ENCODE measurements at places on chromosomes 1 and 21.

DNA sequence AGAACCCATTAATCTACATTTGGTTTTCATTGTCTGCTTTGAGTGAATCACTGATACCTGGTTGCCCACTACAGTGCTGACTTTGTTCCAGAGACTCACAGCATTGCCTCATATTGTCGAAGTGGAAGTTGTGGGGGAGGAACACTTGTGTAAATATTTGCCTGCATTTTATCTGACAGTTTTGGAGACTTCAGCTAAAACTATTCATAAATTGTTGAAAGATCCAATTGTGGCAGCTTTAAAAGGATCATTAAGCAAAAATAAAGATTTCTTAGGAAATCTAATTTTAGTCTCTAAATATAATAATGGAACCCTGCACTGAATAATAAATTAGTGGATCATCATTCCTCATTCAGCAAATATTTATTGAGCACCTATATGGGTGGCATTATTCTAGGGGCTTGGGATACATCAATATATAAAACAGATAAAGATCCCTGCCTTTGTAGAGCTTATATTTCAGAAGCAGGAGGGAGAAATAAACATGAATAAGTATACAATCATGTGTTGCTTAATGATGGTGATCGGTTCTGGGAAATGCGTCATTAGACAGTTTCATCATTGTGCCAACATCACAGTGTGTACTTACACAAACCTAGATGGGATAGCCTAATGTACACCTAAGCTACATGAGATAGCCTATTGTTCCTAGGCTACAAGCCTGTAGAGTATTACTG, 73.5 kb downstream of the OSBPL9 start:
- no peak for DNase-seq

DNA sequence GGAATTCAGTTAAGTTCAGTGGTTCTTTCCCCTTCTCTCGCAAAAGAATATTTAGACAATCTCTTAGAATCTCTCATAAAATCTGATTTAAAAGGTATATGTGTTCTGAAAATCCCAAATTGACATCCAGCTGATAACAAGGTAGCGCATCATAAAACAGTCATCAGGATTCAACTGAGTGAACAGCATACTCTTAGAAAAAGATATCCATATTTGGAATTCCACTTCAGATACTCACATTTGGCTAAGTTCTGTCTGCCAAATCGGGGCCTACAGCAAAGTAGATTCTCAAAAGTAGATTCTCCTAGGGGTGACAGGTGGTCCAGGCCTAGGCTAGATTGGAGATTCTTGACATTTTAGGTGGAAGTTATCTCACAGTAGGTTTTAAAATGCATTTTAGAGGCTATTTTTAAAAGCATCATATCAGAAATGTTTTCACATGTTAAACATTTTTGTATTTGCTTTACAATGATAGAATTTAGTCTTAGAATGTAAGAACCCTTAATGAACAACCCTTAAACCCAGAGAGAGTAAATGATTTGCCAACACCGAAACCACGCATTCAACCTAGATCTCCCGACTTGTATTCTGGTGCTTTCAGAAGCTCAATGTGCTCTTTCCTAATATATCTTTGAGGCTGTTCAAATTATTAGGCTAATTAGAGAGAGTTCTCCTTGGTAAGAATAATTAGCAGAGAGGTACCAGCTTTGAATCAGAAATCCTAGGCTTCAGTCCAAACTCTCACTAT, 318.9 kb downstream of the LMO4 start:
- no peak for DNase-seq

DNA sequence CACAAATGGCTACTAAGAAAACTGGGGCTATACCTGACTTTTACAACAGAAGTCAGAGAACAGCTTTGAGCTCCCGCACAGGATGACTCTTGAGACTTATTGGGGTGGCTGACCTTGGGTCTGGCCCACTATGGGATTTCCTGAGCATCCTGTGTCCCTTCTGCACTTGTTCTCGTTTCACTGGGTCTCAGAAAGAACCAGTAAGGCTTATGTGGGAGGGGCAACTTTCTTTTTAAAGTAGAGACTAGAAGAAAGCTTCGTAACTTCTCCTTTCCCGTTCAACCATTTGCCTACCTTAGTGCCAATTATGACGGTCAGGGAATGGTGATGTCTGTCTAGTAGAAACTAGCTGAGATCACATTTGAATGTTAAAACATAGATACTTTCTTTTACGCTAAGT, 59.5 kb upstream of the C1orf105 start:
- DNase-seq = no peak

GRCh38 chr21:15425049-15425448, 304.7 kb upstream of the USP25 start:
- DNase-seq = no peak

DNA sequence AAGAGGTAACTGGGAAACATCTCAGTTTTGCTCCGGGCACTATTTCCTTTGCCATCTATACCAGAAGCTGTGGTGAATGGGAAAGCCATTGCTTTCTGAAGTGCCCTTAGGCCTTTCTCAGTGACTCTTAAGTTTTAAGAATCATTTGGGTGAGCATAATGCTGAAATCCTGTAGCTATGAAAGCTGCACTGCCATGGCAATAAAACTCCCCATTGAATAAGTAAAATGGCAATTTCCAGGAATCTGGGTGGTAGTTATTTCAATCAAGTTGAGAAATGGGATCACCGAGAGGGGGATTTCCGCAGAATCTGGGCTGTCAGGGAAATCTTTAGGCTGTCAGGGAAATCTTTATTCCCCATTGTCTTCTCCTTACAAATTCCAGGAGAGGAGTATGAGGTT, 26.8 kb upstream of the MACF1 start:
- no peak for DNase-seq

- no peak for DNase-seq
Measured at GRCh38 chr1:177392336-177392735, 221.6 kb downstream of the BRINP2 start.

DNA sequence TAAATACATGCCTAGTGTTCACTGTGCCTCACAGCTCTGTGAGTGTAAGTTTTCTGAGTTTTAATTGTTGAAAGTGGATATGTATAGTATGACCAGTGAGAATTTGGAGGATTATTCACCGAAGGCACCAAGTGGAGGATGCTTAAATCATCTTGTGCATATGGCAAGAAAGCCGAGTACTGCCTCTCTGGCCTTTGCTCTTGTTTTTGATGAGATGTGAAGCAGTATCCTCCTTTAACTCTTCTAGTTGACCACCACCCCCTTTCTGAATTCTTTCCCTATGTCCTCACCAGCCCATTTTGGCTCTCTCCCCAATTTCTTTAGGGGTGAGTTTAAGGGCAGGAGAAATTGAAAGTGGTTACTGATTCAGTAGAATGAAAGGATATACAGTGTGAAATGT, 130.4 kb downstream of the SYT2 start:
- no peak for DNase-seq

DNA sequence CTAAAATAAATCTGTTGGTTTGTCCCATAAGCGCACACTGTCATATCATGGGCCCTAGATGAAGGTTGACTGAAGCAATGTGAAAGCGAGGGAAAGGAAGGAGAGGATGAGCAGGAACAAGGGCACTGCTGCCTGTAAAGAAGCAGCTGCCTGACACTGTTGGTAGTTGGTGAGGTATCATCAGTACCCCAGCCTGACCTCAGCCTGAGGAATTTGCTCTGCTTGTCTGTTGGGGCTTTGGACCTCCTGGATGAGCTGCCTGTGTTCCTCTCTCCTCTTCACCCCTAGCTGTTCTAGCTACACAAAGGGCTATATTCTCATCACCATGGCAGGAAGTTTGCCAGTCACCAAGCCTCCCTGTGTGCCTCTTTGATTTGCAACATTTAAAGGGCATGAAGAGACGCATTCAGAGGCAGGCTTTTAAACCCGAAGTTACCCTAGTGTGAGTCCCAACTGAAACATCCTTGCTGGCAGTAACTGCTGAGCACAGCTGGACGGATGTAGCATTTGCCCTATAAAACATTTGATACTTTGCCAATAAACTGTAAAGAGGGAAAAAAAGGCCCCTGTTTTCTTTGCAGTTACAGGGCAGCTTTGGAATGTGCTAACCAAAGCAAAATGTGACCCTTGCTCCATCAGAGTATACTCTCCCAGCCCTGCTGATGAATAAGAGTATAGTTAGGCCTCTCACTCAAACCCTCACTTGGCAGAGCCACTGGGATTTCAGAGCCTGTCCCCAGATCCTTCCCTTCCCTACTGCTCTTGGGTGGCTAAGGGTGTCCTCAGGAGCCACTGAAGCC, 22.2 kb upstream of the SPATA6 start:
- DNase-seq = no peak

DNA sequence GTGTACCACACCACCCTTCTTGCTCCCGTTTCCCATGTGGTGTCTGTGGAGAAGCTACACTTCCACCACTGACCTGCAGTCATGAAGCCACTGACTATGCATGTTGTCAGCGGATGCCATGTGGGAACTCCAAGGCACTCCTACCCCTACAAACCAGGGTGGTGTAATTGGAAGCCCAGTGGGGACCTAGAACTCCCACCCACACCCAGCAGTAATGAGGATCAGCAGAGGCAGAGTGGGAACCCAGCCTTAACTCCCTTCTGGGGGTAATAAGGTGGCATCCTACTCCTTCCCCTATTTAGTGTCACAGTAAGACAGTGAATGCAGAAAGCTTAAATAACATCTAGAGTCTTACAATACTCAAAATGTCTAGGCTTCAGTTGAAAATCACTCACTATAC, 78.4 kb downstream of the SPATA46 start:
- DNase-seq = no peak

DNA sequence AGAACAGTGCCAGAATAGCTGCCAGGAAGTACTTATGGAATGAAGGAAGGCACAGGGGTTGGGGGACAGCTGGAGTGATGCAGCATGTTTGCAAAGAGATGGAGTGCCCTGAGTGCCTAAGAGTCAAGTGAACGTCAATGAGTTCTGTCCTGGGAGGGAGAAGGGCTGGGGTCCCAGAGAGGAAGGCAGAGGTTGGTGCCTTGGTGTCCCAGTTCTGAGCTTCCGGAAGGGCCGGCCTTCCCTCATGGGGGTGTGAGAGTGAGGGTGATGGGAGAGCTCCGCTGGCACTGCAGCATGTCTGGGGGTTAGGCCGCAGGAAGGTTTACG, 17.6 kb downstream of the NES start:
- no peak for DNase-seq

DNA sequence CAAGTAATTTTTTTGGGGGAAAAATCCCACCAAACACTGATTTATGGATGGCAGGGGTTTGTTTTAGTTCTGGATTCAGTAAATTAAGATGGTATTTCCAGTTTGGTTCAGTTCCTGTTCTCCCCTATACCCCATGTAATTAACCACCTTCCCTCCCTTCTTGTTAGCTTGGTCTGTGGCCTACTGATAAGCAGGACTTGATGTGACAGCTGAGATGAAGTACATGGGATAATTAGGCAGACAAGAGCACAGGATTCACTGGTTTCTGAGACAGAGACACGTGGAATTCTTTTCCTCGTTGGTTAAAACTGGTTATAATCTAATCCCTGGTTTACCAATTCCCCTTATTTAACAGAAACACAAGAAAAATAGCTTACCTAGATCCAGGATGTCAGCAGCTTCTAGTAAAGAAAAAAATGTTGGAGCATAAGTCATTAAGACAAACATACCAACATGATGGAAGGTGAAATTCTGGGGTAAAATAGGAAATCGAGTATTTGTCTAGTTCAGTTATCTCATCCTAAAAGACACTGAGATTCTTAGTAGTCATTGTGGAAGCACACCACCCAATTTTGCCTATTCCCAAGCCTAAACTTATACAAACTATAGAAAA, 81.5 kb downstream of the SCMH1 start:
- DNase-seq = no peak

DNA sequence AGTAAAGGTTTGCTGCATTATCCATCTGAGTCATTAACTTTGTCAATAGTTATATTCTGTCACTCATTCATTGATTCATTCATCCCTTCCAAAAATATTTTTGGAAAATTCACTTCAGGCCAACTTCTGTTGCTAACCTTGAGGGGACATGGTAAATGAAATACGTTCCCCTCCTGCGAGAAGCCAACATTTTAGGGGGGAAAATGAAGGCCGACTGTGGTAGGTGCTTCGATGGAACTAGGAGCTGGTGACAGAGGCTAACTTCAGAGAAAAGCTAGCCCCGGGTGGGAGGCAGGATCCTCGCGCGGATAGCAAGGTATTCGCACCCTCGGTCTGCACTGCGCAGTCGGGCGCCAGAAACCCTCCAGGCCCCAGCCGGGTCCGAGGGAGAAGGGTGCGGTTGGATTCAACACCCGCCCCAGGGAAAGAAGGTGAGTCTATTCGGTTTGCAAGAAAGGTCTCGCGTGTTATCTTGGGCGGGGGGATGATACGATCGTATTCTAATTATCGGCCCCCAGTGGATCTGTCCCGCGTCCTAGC, 646 bp upstream of the RRP15 start:
- DNase-seq = no peak

- DNase-seq = peak; percentile 30
Measured at GRCh38 chr1:33137800-33138199, 44.0 kb downstream of the TRIM62 start.

- DNase-seq = no peak
Measured at GRCh38 chr21:44931501-44932407, 8.1 kb upstream of the SLX9 start.

GRCh38 chr1:193558491-193559028, 372.1 kb upstream of the B3GALT2 start:
- DNase-seq = no peak

GRCh38 chr21:26397545-26397944, 175.5 kb downstream of the CYYR1 start:
- no peak for DNase-seq

GRCh38 chr21:39022863-39023693, 160.2 kb downstream of the PSMG1 start:
- DNase-seq = no peak

- DNase-seq = no peak
Measured at GRCh38 chr1:216310776-216311175, 112.5 kb downstream of the USH2A start.

- no peak for DNase-seq
Measured at GRCh38 chr1:109652402-109652801, 3.5 kb upstream of the GSTM4 start.

DNA sequence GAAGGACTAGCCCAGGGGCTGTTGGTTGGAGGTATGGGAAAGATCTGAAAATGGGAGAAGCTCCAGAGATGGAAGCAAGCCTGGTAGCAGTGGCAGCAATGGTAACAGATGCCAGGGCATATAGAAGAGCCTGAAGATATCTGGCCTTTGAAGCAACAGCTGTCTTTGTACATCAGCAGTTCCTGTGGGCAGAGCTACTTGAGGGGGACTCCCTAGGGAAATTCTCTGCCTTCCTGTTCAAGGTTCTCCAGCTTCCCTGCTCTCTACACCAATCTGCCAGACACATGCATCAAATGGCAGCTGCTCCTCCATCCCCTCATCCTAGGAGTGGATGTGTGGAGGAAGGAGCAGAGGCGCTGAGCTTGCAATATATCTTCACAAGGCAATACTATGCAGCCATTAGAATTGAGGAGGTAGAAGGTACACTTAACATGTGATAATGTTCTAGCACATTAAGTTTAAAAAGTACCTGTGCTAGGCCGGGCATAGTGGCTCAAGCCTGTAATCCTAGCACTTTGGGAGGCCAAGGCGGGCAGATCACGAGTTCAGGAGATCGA, 2.2 kb downstream of the TMEM35B start:
- no peak for DNase-seq

- peak; percentile 41 for DNase-seq
Measured at GRCh38 chr1:116667575-116668105, at the start of gene IGSF3. Gene IGSF3, minus strand, starts transcription at chr1:116667733. Its CDS starts 1,407 bp downstream, at chr1:116666326.

DNA sequence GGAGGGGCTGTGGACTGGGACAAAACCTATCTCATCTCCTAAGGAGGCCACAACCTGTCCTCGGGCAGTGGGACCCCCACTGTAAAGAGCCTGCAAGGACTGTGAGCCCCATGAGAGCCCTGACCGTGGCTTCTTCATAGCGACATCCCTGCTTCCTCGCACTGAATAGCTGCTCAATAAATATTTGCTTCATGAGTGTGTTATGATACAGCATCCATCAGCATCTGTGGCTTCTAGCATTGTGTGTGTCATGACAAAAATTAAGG, 40.5 kb upstream of the CSF3R start:
- no peak for DNase-seq
